Fibroblast of skin of back (primary cell): ENCODE measurements at places on chromosomes 7 and 10.
A peak's percentile ranks its signal among the peaks of the same experiment; 100 is the strongest.

DNA sequence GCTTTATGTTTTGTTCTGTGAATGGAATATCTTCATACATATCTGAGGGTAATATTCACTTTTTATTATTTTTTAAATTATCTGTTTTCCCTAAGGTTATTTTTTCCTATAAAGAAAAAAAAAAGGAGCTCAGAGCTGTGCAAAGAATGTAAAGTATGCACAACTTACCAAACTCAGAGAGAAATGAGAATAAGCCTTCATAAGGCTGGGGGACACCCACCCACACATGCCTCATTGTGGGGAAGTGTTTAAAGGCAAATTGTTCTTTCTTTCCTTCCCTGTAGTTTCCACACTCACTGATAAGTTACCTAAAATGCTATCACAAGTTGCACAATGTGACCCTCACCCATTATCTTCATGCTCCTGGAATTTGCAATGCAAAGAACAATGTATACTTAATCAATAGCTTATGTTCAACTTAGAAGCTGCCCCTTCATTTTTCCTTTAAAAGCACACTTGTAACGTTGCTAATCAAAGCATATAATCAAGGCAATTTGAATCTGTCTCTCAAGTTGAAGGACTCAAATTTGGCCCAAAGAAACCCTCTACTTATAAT lies 108.1 kb downstream of the GNAT3 start:
- peak; percentile 41 for DNase-seq

- DNase-seq: peak; percentile 55
These were observed 127.7 kb downstream of the ATE1 start for GRCh38 chr10:121800146-121800545.

- DNase-seq: no peak
These were observed 966.2 kb downstream of the TYW1 start for GRCh38 chr7:67962863-67963262.

- DNase-seq: peak; percentile 63
These were observed 6.3 kb upstream of the OPN4 start for GRCh38 chr10:86647773-86648703.

DNA sequence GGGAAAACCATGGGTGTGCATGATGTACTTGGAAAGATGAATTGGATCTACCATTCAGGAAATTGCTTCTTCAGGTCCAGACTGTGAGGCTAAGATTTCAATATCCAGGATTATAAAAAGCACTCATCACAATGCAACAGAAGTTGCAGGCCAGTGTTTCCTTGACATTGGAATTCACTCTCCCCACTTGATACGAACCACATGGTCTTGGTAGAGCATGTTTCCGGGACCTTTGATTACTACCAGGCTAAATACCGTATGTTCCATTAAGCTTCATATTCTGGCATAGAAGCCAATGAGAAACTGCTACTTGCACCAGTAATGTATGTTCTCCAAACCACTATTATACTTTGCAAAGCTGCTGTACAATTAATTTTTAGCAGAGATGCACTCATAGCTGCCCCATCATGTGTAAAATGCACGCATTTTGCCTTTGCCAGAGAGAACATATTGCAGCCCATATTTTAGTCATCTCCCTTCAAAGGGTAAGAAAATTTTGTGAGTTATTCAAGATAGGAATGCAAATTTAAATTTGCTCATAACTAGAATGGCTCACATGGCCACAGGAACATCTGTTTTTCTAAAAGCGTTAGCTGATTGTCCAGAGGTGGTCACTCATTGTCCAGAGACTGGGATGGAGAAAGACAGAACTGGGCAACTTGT lies 8.1 kb downstream of the FRMD4A start:
- no peak for DNase-seq

- peak; percentile 76 for DNase-seq
These were observed 132.6 kb downstream of the CHRM2 start for GRCh38 chr7:137001041-137001440.

- DNase-seq: no peak
These were observed 133.5 kb upstream of the PITRM1 start for GRCh38 chr10:3306050-3306449.

GRCh38 chr10:89274928-89275327 lies 23.4 kb upstream of the LIPA start:
- peak; percentile 62 for DNase-seq

- peak; percentile 88 for DNase-seq
These were observed 238.9 kb downstream of the IPMK start for GRCh38 chr10:58028597-58029366.

- peak; percentile 98 for DNase-seq
These were observed 33.9 kb upstream of the EEPD1 start for GRCh38 chr7:36119005-36119706.

DNA sequence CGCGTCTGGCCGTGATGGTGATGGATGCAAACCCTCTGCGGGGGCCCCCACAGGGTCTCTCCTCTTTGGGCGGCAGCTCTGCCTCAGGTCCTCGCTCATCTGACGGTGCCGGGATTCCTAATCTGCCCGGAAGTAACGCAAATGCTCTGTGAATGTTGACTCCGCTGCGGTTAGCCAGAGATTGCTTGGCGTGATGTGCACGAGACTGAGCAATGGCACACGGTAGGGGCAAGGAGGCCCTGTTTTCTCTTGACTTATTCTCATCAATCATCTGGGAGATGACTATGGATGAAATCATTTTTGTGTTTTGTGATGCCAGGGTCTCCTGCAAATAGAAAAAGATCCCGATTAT lies 116.5 kb upstream of the ADAM12 start:
- no peak for DNase-seq

DNA sequence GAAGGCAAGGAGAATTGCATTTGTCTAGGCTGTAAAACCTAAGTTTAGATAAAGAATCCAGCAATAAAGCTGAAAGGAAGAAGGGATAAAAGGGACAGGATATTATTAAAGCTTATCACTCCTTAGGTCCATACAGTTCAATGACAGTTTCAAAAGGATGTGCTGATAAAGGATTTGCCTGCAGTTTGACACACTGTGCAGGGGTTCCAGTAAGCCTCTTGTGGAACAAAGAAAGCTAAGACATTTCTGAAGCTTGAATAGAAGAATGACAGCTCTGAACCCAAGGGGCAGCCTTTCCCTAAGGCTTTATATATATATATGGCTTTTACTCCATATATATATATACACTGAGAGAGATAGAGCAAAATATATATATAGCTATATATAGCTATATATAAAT lies 276.8 kb upstream of the GRM3 start:
- no peak for DNase-seq

DNA sequence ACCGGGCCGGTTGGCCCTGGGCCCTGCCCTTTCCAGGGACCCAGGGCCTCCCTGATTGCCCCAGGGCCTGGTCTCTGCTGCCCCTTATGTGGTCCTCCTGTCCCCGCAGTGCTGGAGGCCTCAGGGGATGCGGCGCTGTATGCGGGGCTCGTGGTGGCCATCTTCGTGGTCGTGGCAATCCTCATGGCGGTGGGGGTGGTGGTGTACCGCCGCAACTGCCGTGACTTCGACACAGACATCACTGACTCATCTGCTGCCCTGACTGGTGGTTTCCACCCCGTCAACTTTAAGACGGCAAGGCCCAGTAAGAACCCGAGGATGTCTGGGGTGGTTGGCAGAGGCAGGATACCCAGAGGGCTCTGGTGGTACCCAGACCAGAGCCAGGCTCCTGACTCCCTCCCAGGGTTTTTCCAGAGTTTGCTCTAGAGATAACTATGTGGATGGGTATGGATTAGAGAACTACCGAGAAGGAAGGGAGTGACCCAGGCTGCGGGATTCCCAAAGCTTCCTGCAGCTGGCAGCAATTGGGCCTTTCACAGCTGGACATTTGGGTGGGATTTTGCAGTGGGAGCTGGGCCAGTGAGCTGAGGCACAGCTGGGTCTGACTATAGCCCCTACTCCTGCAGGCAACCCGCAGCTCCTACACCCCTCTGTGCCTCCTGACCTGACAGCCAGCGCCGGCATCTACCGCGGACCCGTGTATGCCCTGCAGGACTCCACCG lies 28.1 kb upstream of the SLC29A3 start:
- no peak for DNase-seq

DNA sequence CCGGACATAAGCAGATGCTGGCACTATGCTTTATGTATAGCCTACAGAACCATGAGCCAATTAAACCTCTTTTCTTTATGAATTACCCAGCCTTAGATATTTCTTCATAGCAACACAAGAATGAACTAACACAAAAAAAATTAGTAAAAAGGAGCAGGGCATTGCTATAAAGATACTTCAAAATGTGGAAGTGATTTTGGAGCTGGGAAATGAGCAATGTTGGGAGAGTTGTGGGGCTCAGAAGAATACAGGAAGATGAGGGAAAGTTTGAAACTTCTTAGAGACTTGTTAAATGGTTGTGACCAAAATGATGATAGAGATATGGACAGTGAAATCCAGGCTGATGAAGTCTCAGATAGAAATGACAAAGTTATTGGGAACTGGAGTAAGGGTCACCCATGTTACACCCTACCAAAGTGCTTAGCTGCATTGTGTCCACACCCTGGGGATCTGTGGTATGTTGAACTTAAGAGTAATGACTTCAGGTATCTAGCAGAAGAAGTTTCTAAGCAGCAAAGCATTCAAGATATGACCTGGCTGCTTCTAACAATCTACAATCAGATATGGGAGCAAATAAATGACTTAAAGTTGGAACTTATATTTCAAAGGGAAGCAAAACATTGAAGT lies 24.2 kb downstream of the PNLIPRP3 start:
- DNase-seq: no peak

DNA sequence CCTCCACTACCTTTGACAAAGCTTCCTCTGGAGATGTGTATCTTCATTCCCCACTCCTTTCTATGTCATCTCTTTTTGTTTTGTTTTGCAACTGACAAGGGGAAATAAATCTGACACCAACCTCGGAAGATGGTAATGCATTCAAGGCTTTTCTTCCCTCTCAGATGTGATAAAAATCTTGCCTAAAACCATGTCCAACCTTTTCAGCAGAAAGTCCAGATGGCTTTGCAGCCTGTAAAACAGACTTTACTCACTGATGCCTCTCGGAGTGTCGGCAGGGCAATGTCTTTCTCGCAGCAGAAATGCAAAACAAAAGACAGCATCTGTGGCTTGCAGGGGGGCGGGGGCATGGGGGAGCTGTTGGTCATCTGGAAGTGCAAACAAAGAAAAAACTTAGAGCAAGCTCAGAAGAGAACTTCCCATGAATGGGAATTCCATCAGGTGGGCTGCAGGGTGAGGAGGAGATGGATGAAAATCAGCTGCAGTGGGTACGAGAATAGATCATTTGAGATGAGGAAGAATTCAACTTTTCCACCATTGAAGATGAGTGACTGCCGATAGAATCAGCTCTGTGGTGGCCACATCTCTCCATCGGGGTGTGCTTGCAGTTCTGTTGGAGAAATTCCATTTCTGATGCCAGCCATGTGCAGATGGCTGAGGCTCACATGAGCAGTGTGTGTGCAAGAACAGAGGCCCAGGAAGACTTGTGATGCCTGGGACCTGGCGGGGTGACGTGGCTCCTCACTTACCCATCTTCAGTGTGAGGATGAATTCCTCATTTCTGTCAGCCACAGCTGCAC lies 237.7 kb downstream of the WDR37 start:
- no peak for DNase-seq

GRCh38 chr10:2117641-2118040 lies 380.3 kb upstream of the ADARB2 start:
- no peak for DNase-seq

- no peak for DNase-seq
These were observed 17.6 kb downstream of the CPED1 start for GRCh38 chr7:121005996-121006584.

DNA sequence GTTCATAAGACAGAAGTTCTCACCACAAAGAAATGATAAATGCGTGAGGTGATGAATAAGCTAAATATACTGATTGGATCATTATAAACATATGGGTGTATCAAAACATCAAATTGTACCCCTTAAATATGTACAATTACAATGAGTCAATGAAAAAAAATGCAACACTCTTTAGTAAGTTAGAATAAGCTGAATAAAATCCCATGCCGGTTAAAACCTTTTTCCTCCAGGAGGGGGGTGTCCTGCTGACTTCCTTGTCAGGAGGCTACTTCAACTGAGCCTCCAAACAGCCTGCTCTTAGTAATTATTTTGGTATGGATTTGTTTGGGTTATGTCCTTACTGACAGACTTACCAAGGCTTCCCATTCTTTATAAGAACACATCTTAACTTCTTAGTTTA lies 649.1 kb downstream of the INHBA start:
- peak; percentile 94 for DNase-seq

DNA sequence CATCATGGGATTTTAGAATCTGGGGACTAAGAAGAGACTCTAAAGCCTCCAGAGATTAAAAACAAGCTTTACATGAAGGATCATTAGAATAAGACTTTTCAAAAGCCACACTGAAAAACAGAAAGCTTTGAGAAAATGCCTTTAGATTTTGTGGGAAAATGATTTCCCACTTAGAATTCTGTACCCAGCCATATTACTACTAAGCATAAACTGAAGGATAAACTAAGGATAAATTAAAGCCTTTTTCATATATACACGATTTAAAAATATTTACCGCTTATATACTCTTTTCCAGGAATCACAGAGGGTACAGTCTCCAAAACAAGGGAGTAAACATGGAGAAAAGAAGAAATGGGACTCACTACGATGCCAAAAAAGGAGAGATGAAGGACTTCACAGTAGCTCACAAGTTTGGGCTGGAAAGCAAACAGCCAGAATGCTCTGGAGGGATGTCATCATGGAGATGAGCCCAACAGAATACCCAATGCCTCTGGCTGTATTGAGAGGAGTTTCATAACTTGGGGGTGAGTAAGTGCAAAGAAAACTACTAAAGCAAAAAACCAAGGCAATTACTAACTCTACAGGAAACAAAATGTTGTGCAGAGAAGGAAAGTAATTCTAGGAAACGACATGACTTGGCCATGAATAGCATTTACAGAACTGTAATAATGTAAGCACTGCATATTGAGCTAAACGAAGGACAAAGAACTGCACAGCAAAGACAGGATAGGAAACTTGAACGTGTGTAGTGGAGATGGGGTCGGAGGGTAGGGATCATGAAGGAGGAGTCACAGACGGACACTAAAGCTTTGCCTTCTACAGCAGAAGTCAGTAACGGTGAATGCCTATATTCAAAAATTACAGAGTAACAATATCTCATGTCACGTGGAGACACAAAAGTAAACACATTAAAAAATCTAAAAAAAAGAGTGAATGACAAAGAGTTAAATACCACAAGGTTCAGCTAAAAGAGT lies 61.4 kb upstream of the ASAH2 start:
- DNase-seq: peak; percentile 85

GRCh38 chr10:44835300-44835699 lies 75.8 kb upstream of the TMEM72 start:
- DNase-seq: no peak

DNA sequence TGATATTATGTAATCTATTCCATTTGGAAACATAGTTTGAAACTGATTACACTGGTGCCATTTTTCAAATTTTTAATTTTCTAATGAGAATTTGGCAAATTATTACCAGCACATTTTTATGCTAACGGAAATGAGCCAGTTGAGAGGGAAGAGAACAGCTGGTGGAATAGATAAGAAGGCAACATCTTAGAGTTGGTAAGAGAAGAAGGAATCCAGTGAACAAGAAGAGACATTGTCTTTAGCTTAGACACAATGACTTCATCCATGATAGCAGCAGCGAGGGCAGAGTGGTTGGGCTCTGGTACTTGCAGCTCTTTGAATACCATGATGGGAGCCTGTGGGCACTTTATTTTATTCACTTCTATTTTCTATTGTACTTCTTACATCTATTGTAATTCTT lies 89.6 kb downstream of the CHRM2 start:
- DNase-seq: peak; percentile 33
